ENCODE measurements at places on chromosomes 5 and 9.
A peak's percentile ranks its signal among the peaks of the same experiment; 100 is the strongest.

DNA sequence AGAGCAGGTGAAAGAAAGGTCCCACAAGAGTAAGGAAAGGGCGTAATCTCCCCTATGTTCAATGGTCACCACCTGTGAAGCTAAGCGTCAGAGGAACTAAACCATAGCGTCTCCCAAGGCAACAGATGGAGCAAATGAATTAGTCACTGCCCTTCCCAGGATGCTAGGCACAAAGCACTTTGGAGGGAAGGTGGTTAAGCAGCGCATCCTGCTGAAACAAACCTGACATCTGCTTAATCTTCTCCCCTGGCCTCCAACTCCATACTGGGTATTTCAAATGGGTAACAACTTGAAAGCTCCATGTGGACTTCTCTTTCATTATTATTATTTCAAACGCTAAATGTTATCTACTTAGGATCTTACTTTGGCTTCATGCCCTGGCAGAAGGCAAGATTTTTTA is 227.3 kb downstream of the MLLT3 start:
- DNase-seq = no peak

GRCh38 chr5:111737716-111738115 is 19.3 kb downstream of the NREP start:
- DNase-seq = no peak

GRCh38 chr5:18159331-18159730 is 525.1 kb downstream of the TAF11L14 start:
- no peak for DNase-seq

- DNase-seq = no peak
Observed at GRCh38 chr9:70551396-70551795, 136.9 kb upstream of the KLF9 start.

DNA sequence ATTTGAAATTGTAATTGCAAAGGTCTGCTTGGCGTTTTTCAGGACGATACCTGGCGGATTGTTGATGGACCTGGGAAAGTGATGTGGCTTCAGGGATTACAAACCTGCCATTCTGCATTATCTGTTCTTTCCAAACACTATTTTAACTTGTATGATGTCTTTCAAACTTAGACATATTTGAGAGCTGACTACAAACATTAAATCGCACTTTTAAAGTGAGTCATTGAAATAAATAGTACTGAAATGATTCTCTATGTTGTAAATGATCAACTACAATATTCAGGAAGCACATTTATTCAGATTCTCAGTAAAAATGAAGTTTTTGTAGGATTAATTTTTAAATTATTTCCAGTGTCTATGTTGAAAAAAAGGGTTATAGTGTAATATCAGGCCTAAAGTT is 32.3 kb upstream of the TMEM171 start:
- no peak for DNase-seq

DNA sequence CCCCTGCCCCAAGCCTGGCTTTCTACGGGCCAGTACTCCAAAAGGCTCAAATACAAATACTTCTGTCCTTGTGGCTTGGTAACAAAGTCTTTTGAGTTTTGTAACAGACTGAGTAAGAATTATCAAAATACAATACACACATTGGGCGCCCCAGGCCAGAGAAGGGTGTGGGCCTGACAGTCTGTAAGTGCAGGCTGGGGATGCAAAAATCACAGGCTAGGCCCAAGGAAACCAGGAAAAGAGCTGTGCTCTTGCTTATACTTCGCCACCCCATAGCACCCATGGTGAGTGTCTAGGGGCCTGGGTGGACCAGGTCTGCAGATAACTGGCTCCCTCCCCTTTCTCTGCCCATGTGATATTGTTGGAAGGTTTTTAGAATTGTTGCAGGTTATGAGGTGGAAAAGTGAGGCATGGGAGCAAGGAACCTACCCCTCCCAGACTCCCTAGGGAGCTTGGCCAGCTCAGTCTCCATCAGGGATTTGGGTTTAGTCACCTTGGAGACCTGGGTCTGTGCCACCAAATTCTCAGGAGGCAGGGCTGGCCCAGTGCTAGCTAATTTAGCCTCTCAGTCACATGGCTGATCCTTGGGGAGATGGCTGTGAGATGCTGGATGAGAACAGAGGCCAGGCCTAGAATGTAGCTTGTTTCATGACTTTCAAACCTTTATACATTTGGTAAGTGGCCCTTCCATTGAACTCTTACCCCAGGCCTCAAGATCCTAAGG is 72.9 kb downstream of the TARS1 start:
- DNase-seq = no peak

DNA sequence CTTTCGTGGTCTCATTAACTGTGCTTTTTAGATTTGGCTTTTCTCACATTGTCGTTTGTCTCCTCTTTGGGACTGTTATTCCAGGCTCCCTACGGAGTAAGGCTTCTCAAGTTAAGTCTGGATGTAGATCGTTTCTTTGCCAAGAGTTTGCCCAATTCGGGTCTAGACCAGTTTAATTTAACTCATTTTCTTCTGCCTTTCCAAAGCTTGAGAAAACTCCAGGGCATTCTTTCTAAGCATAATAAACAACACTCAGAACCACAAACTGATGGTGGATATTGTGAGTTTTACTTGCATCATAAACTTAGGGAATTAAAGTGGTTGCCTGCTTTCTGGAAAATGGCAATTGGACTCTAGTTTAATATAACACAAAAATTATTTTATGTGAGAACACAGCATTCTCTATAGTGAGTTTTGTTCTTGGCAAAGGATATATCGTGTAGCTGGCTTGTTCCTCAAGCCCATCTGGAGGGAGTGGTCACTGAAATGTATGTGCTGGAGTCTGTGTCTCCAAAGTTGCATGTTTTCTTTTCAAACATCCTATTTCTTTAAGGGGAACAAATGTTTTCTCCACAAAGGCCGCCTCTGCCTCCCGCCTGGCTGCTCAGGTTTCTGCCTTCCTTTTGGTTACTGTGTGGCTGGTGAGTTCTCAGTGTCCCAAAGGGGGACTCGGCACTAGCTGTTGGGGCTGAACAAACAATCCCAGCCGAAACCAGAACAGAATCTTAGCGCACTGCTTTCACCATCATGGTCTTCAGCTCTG is 211.3 kb upstream of the FBN2 start:
- no peak for DNase-seq

DNA sequence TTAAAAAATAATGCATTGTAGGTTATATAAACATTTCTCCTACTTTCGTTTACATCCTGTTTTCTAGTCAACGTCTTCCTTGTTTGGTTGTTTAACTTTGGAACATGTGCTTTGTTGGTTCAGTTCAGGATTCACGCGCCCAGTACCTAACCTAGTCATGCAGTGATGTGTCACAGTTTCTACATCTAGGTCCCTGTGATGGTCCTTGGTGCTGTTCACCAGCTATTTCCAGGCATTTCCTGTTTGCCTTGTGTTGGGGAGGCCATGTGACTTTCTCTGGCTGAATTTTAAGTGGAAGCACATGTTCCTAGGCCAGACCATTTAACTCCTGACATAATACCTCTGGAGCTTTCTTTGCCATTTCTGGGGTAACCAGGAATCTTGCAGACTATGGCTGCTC is 292.3 kb downstream of the SMARCA2 start:
- DNase-seq = no peak

DNA sequence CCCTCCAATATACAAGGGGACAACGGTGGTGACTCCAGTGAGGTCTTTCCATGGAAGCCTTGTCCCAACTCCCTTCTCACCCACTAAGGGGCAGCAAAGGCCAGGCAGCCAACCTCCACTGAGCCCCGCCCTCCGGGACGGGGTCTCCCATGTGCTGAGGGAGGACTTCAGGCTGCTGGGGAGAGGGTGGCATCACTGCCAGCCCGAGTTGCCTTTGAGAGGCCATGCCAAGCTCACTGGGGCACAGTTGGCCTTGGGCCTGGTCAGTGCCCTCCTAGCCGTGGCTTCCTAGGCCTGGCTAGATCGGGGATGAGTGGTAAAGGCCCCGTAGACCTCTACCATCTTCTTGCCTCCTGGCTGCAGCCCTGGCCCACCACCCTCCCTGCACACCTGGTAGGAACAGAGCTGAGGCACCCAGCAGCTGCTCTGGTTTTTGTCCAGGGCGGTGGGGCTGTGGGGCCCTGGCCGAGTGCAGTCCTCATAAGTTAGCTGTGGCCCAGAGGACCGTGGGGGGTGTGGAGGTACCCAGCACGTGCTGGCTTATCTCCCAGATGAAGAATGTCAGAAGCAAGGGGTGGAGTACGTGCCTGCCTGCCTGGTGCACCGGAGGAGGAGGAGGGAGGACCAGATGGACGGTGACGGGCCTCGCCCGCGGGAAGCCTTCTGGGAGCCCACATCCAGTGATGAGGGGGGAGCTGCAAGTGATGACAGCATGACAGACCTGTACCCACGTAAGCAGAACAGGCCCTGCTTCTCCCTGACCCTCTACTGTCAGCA is 3.2 kb downstream of the SURF2 start:
- DNase-seq = no peak

DNA sequence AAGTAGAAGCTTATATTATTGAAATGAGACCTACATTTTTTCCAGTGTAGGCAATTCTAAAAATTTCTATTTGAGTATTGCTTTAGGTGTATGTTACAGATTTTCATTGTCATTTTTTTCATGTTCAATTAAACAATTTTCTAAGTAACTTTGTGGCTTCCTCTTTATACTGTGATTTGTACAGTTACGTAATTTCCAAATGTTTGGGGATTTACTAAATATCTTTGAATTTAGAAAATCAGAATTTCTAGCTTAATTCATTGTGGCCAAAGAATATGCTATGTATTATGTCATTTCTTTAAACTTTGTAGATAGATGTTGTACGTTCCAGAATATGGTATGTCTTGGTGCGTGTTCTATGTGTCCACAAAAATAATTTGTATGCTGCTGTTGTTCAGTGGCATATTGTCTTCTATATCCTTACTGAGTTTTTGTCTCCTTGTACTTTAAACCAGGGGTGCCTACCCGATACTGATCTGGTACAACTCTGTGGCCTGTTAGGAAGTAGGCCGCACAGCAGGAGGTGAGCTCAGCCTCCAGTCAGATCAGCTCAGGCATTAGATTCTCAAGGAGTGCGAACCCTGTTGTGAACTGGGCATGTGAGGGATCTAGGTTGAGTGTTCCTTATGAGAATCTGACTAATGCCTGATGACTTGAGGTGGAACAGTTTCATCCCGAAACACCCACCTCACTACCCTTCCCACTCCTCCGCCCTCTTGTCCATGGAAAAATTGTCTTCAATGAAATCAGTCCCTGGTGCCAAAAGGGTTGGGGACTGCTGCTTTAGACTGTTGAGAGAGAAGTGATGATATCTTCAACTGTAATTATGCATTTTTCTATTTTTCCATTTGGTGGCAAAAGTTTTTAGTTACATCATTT is 63.5 kb downstream of the UBE2R2 start:
- no peak for DNase-seq

GRCh38 chr5:14809369-14810155 is 62.0 kb downstream of the ANKH start:
- peak; percentile 87 for DNase-seq

DNA sequence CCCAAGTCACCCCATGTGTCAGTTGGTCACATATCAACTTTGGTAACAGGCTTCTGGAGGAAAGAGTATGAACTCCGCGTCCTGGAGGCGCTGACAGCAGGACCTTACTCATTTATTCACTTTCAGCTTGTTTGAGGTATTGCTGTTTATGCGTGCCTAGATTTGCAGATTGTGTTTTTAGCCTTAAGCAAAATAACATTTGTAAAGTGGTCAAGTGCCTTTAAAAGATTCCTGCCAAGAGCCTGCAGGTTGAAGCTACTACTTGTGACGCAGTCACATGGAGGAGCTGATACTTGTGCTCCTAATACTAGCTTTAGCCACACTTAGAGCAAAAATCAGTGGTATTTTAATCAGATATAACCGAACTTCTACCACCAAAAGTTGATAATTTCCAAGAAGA is 351.3 kb downstream of the ADGRV1 start:
- no peak for DNase-seq

- DNase-seq = no peak
Observed at GRCh38 chr5:89191374-89191773, 308.4 kb upstream of the MEF2C start.

GRCh38 chr9:125529589-125530515 is 177.2 kb downstream of the MAPKAP1 start:
- DNase-seq = no peak

DNA sequence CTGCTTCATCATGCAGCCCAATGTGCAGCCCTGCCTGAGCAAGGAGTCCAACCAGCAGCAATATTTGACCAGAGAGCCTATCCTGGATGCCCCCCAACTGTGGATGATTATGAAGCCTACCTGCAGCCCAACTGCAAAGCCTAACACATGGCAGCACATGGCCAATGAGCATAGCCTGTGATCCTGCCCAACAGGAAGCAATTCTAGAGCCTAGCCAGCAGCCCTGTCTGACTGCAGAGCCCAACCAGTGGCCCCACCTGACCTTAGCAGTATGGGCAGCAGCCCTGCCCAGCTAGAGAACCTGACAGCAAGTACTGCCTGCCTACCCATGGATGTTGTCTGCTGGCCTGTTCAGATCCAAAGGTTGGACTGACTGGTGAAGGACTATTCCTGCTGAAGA is 97.3 kb upstream of the SH3GL2 start:
- no peak for DNase-seq

- peak; percentile 90 for DNase-seq
Observed at GRCh38 chr9:76818271-76818670, 54.0 kb downstream of the PCA3 start.

DNA sequence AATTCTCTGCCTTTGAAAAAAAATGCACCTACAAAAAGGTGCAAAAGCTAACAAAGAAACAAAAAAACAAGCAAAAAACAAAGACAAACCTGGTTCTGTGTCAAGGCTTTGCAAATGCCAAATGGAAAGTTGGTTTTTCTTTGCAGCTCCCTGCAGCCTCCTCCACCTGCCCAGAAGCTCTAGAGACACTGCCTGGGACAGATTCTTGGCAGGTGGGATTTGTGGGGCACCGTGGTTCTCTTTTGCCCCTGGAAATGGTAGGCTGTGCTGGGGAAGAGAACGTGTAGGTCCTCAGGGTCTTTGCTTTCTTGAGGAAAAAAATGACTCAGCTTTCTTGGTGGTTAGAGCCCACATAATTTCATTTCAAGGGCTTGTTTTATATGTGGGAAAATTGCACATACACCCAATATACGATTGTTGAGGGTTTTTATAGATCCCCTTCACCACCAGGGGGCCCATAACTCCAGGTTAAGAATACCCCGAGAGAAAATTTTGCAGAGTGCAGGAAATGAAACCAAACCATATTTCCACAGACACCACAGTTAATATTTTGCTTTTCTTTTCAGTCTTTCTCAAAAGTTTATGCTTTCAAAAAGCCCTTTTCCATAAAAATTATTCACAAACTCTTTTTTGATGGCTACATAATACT is 58.7 kb downstream of the NXNL2 start:
- DNase-seq = peak; percentile 68

DNA sequence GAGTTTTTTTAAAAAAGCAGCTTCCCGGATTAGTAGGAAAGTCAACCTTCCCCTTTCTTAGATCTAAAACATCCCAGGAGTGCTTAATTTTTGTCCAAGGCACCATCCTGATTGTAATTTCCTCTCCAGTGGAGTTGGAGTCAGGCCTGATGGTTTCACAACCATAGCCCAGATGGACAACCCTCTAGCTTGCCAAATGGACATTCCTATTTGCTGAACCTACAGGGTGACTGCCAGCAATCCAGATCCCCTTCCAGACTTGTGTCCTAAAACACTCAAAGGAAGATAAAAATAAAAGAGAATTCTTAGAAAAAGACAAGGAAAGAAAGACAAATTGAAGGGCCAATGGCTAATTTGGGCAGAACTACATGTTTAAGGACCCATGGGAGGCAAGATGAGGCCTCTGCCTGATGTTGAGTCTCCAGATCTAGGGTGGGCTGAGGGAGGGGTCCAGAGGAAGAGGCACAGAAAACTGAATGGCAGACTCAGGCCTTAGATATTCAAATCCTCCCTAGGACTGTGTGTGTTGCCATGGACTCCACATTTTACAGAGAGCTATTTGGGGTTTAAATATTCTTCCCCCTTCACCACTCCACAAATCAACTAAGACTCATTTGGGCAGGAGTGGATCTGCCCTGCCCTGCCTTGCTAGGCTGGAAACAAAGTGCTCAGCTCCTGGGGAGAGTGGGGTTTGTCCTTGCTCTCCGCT is 38.5 kb upstream of the SLC44A1 start:
- DNase-seq = peak; percentile 42
